Esophagus muscularis mucosa (tissue), 4 donors: ENCODE measurements at places on chromosomes 3 and 15. TPM values are rescaled to one million over a fixed set of nuclear protein-coding genes. Genes with fewer than 3 reads are reported as not detected.

DNA sequence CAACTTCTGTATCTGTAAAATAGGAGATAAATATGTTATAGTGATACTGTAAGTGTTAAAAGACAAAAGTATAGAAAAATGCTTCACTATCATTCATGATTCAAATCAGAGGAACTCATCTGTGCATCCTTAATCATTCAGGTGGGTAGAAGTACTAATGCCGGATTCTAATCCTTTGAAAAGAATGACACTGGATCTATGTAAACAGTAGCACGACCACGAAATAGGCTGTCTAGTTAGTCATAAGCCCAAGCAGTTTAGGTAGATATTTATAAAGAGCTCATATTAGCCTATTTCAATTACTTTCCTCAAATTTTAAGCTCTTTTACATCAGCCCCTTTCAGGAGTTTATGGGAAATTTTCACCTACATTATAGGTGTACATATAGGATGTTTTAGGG is 437.9 kb downstream of the SOX2 start:
- DNase-seq: no peak

DNA sequence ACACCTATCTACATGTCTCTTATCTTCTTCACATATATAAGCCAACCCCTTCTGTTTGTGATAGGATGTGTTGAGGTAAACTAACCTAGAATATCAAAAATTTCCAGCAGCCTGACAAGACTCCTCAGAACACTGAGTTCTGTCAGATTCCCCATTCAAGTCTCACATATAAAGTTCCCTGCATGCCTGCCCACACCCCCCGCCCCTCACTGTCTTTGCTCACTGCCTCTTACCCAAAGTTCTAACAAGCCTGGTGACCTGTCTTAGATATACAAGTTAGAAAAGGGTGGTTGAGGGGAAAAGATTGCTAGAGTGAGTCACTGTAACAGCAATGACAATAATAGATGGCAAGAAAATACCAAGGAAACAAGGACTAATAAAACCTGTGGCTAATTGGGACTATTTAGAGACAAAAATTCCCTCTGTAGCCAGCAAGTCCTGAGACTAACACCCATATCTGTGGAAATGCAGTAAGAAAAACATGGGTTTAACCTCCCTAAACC is 40.1 kb downstream of the FBXO22 start:
- no peak for DNase-seq

The CLRN1 gene
- not detected for total RNA-seq

- DNase-seq: no peak
Observed at GRCh38 chr3:18436213-18436612, 11.1 kb upstream of the SATB1 start.

- no peak for DNase-seq
Observed at GRCh38 chr3:71119171-71119570, 464.4 kb downstream of the FOXP1 start.

DNA sequence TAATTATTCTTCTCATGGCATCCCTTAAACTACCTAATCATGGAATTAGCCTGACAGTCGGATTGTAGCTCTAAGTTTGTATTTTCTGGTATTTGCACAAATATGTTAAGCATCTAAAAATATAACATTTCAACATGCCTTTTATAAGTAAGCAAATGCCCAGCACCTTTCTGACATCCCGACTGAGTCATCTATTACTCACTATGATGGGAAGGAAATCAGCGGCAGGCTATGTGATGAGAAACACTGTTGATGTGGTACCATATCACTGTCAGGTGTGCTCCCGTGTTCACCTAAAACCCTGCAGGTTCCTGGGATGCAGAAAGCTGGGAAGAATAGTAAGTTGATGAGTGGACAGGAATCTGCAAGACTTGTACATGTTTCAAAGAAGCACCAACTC is 367.8 kb upstream of the IL12A start:
- no peak for DNase-seq

The CMTM8 gene
- 4.0 TPM for total RNA-seq

- DNase-seq: no peak
Observed at GRCh38 chr3:185280572-185281365, 26.9 kb upstream of the EHHADH start.

- DNase-seq: no peak
Observed at GRCh38 chr3:10205451-10206165, 40.9 kb downstream of the IRAK2 start.

DNA sequence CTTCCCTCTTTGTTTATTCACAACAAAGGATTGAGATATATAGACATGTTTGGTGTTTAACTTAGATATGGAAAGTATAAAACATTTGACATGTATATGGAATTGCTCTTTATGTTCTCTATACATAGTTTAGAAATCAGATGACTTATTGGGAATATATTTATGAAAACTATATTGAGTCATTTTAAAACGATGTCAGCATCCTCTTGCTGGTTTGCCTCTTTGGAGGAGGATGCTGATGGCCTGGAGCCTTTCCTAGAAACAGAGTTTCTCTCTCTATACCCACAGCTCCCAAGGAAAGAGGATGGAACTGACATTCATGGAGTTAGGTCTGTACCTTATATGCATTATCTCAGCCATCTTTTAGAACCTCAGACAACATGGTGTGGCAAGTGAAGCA is 40.3 kb downstream of the ZBTB38 start:
- DNase-seq: no peak

The CLDN11 gene
- total RNA-seq: 3.3 TPM

GRCh38 chr15:35784745-35785144 is 238.8 kb upstream of the DPH6 start:
- DNase-seq: no peak

DNA sequence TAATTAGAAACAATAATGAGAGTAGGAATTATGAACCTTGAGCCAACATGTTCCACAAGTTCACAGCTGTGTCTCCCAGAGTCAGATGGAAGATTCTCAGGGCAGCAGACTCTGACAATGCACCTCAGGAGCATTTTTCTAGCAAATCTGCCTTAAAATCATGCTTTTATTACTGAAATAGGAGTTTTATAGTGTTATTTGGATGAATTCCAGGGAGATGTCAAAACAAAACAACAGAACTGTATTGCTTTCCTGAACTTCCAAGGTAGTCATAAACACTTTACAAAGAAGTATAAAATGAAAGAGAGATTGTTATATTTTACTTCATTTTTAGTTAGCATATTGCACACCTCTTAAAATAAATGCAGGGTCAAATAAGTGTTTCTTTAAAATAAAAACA is 77.0 kb downstream of the P3H2 start:
- no peak for DNase-seq

The ARIH2 gene
- 98.1 TPM for total RNA-seq

DNA sequence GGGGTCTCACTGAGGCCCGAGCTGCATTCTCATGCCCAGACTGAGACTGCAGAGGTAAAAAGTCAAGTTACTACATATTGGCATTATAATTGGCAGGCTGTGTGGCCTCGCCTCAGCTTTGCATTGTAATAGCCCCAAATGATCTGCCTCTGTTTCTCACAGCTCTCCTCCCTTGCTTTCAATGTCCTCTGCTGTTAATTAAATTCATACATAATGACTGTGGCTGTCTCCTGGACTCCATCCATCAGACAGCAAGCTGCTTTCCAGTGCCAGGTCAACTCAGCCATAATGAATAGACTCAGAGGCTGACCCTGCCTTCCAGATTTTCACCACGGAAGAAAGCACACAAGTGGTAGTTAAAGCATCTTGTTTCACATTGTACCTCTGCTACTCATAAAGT is 7.6 kb upstream of the RTP4 start:
- DNase-seq: no peak

DNA sequence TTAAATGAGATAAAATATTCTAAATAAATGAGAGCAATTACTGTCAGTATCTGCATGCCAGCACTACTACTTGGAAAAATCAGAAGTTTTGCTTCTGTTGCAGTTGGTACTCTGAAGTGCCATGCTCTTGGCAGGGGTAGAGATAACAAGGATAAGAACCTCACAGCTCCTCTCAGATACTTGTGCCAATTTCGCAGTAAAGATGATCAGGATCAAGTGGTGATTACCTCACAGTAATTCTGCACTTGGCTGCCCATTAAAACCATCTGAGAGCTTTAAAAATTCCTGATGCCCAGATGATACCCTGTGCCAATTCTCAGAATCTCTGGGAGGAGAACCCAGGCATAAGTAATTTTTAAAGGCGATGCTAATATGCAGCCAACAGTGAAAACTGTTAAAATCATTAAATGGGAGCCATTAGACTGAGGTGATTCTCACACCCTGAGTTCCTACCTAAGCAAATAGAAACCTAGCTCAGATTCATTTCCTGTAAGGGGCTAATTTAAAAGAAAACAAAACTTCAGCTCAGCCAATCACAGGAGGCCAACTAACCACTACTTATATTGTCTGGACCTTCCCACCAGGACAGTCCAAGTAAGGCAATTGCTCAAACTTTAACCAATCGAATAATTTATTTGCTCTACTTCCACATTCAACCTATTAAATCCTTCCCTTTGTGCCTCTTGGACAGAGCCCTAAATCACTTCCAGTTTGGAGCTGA is 171.2 kb downstream of the KCNMB2 start:
- DNase-seq: no peak

DNA sequence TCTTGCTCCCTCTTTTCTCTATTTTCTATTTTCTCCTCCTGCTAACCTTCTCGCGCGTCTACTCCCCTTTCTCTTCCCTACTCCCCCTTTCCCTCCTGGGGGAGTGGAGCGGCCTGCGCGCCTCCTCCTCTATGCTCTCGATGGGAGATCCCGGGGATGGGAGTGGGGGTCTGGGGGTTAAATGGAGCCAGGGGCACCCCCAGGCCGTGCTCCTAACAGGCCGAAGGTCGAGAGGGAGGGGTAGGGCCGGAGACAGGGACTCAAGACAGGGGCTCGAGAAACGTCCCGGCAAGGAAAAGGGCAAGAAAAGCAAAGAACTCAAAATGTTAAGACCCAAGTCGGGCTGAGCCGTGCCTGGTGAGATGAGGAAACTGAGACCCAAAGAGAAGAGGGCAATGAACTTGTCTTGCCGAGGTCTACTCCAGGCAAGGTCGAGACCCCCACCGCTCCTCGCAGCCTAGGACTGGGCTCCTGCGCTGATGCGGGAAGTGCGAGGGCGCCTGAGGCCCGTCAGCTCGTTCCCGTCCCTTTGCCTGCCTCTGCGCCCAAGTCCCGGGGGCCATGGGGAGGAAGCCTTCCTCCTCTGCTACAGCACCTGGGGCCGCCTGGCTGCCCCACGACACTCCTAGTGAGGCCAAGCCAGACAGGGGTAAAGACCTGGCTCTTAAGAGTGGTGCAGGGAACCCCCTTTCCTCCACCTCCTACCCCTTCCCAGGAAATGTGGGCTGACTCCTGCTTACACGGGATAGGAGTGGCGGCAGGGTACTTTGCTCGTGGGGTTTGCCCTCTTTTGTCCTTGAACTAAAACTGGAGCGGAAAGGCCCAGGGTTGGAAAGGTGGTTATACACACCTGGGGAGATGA is 770 bp upstream of the MEGF11 start:
- DNase-seq: no peak

DNA sequence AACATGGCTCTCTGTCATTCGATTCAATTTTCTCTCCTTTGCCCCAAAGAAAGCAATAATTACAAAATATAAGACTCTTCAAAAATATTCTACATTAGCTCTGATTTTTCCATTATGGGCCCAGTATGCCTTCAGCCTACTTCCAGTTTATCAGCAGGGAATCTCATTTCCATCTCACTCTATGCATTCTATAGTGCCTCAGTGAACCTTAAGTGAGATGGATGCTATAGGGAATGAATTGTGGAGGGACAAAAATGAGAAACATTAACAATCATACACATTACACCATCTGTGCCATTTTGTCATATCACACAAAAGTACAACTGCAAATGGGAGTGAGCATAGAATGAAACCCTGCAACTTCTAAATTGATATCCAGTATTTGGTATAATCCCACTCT is 50.7 kb upstream of the TSPAN3 start:
- no peak for DNase-seq

- DNase-seq: no peak
Observed at GRCh38 chr15:66599536-66600239, 33.9 kb upstream of the LCTL start.

DNA sequence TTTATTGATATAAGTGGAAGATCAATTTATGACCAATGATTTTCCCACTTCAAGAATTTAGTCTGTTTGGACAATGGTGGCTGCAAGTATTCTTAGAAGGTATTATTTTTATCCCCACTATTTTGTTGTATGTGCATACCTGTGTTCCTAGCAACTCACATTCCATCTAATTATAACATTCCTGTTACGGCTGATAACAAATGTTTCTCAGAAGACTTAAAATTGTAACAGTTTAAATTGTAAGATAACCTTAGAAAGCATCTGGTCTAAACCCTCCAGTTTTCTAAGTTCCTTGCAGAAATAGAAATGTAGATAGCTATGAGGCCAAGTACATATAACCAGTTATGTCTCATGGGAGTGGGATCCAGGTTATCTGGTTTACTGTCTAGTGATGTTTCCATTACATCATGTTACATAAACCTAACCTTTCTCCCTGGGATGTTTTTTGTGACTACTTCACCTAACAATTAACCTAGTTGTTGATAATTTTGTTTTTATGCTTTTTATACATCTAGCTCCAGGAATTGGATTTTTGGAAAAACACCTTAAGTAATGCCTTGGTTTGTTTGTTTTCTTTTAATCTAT is 11.1 kb upstream of the MFN1 start:
- no peak for DNase-seq

- DNase-seq: no peak
Observed at GRCh38 chr15:60612400-60613048, 133.6 kb upstream of the ICE2 start.

DNA sequence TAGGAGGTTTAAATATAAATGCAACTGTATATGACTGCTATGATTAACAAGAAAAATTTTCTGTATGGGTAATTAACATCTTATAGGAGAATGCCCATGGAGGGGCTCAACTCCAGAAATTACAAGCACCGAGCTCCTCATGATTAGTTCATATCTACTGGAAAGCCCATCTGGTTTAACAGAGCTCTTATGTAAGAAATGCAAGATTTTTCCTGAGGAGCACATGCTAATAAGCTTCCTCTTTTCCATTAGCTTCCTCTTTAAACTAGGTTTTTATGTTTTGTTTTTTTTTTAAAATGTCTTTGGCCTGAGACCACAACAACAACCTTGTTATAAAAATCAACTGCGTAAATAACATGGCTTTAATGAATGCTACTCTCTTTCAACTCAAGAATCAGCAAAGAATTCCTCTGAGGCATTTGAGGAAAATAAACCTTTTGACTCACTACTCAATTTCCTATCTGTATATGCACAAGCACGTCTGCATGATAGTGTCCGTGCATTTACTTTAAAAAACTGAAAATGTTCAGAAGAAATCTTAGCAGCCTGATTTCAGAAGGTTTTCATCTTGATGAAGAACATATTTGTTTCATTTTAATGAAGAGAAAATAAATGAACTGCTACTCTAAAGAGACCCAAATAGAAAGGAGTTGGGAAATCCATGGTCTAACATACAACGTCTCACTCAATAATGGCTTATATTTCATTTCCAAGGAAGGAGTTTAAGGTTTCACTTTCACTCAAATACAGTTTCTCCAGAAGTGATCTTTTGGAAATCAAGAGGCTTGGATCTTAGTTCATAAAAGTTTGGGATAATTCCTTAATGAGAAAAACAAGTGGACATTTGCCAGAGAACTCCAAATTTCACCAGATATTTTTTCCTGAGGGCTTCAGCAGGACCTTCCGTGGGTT is 180.8 kb downstream of the KCNAB1 start:
- DNase-seq: no peak

The PLD1 gene
- total RNA-seq: 18.7 TPM

The MPI gene
- 43.2 TPM for total RNA-seq

The KNG1 gene
- not detected for total RNA-seq
